ENCODE measurements at places on chromosomes 13 and 19. TPM values are rescaled to one million over a fixed set of nuclear protein-coding genes. Genes with fewer than 3 reads are reported as not detected.

WASF3 gene
- total RNA-seq: 12.8 TPM

TMIGD2 gene
- total RNA-seq: not detected

RNF6 gene
- 25.9 TPM for total RNA-seq

PLIN5 gene
- 37.8 TPM for total RNA-seq

ONECUT3 gene
- total RNA-seq: not detected

- H3K27ac ChIP-seq: no peak overlapping the region
- H3K4me3 ChIP-seq: no peak overlapping the region
- H3K4me1 ChIP-seq: no peaks in the 10 kb centered on the region
These were observed 17.4 kb downstream of the NALCN start for GRCh38 chr13:101398920-101399319.

- DNase-seq: no peak
- H3K27ac ChIP-seq: no peak overlapping the region
- H3K4me1 ChIP-seq: no peaks in the 10 kb centered on the region
These were observed 80.3 kb downstream of the ANKRD10 start for GRCh38 chr13:110834572-110834971.

GRCh38 chr13:40980461-40980860, 38.7 kb downstream of the ELF1 start:
- no peaks in the 10 kb centered on the region for H3K36me3 ChIP-seq
- H3K27ac ChIP-seq: peak overlapping the region; percentile 91
- no peak for DNase-seq
- H3K4me3 ChIP-seq: peak overlapping the region; percentile 28

DNA sequence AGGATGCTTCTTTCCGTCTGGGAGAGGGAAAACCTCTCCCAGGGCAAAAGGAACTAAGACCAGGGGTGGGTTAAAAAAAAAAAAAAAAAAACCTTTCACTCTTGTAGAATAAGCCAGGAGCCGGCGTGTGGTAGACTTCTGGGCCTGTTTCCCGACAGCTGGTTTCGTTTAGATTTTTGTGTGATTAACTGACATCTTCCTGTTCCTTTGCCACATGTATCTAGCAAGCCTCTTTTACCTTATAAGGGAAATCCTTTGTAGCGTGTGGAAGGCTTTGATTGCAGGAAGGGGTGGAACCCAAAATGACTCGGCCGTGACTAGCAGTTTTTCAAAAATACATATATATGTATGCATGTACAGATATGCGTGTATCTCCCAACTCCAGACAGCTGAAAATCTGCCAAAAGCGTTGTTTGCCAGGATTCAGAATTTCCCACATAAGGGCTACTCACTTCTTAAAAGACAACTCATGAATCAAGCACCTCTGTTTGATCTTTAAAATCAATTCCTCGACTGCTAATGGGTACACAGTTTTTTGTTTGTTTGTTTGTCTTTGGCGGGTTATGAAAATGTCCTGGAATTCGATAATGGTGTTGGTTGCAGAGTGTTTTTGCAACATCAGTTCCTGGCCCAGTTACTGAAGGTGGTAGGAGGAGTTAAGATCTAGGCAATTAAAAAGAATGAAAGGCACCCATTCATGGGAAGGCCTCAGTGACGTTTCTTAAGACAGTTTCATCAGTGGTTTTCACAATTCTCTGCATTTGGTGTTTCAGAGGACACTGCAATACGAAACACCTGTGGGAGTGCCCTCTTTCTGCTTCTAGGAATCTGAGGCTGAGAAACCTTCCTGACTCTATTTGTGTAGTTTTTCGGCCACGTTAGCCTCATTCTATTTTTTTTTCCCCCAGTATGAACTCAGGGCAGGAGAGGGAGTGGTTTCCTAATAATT, 2.7 kb downstream of the TPM4 start:
- no peaks in the 10 kb centered on the region for H3K27me3 ChIP-seq
- peaks cover 40% of the 10 kb centered on the region for H3K36me3 ChIP-seq
- H3K4me1 ChIP-seq: peaks cover 47% of the 10 kb centered on the region
- DNase-seq: peak; percentile 95
- peak overlapping the region; percentile 87 for H3K4me3 ChIP-seq

DNA sequence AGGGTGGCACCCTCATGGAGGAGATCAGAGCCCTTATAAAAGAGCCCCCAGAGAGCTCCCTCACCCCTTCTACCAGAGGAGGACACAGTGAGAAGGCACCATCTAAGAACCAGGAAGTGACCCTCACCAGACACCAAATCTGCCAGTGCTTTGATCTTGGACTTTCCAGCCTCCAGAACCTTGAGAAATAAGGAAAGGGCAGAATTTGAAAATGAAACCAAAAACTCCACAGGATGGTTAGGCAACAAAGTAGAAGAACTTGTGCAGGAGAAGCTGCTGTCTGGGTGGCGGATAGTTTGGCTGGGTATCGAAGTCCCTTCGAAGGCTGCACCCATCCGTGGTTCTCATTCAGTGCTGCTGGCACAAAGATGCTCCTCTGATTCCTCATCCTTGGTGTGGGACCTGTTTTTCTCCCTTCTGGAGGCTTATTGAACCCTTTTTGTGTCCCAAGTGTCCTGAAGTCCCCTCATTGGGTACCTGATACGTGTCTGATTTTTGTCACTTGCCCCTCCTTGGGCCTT, 130.8 kb downstream of the KDM4B start:
- no peak for DNase-seq
- no peak overlapping the region for H3K4me3 ChIP-seq
- no peaks in the 10 kb centered on the region for H3K27me3 ChIP-seq
- peaks cover 16% of the 10 kb centered on the region for H3K4me1 ChIP-seq
- peaks cover 57% of the 10 kb centered on the region for H3K36me3 ChIP-seq

DNA sequence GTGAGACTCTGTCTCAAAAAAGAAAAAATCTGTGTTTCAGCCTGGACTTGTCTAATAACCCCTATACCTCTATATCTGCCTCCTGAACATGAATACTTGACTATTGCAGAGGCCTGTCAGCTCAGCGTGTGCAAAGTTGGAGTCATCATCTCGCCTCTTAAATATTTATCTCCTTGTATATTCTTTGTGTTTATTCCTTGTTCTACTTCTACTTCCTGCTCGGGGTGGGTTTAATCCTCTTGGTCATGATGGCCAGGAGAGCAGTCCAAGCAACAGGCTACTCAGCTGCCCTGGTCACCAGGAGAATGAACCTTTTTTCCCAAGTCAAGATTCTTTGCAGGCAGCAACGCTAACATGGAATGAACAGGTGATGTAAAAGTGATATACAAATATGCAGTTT, 119.1 kb downstream of the PCCA start:
- no peak overlapping the region for H3K4me3 ChIP-seq
- peaks cover 17% of the 10 kb centered on the region for H3K36me3 ChIP-seq
- H3K27me3 ChIP-seq: no peaks in the 10 kb centered on the region
- no peak overlapping the region for H3K27ac ChIP-seq

GRCh38 chr13:113968463-113969310, 5.2 kb downstream of the C13orf46 start:
- no peak for DNase-seq
- peak overlapping the region; percentile 86 for H3K27ac ChIP-seq
- H3K4me1 ChIP-seq: peaks cover 42% of the 10 kb centered on the region
- H3K27me3 ChIP-seq: no peaks in the 10 kb centered on the region
- peak overlapping the region; percentile 37 for H3K4me3 ChIP-seq

GRCh38 chr13:44573071-44573470, 3.1 kb downstream of the TSC22D1 start:
- H3K27me3 ChIP-seq: no peaks in the 10 kb centered on the region
- H3K4me1 ChIP-seq: peaks cover 57% of the 10 kb centered on the region
- H3K36me3 ChIP-seq: no peaks in the 10 kb centered on the region

DNA sequence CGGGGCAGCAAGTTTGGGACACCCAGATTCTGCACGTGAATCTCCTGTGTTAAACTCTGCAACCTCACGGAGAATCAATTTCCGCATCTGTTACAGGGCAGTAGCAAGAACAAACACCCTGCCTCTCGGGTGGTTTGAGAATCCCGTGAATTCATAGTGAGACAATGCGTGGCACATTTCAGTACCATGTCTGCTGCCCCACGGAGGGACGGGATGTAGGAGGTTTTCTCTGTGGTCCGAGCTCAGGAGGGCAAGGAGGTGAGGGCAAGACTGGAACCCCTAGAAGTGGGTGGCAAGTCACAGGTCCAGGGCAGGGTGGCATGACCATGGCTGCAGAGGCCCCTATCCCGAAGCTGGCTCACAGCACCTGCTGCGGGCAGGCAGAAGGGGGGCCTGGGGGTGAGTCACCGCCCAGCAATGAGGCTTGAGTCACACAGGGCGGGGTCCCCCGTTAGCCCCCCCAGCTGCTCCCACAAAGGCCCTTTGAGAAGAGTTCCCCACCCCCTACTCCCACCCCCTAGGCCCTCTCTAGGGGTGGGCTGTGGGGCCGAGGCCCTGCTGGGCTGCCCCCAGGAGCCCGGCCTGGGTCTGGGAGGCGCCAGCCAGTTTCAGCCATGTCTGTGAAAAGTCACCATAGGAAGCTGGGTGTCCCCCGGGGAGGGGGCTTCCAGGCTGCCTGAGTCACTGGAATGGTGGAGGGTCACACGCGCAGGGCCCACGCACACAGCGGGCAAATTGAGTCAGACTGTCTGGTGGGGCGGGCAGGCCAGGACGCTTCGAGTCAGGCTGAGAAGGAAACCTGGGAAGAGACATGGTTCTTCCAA, 25.8 kb upstream of the NANOS3 start:
- H3K27ac ChIP-seq: peak overlapping the region; percentile 98
- H3K4me1 ChIP-seq: peaks cover 38% of the 10 kb centered on the region
- H3K4me3 ChIP-seq: peak overlapping the region; percentile 44

- H3K4me1 ChIP-seq: no peaks in the 10 kb centered on the region
- no peaks in the 10 kb centered on the region for H3K36me3 ChIP-seq
- no peaks in the 10 kb centered on the region for H3K27me3 ChIP-seq
- no peak overlapping the region for H3K4me3 ChIP-seq
- DNase-seq: no peak
These were observed 167.2 kb upstream of the SERP2 start for GRCh38 chr13:44206434-44206833.

GRCh38 chr19:34306213-34306661, 51.9 kb downstream of the GARRE1 start:
- no peaks in the 10 kb centered on the region for H3K27me3 ChIP-seq
- no peak overlapping the region for H3K4me3 ChIP-seq
- H3K4me1 ChIP-seq: peaks cover 20% of the 10 kb centered on the region
- peak; percentile 53 for DNase-seq
- peak overlapping the region; percentile 18 for H3K27ac ChIP-seq
- H3K36me3 ChIP-seq: peaks cover 26% of the 10 kb centered on the region

DNA sequence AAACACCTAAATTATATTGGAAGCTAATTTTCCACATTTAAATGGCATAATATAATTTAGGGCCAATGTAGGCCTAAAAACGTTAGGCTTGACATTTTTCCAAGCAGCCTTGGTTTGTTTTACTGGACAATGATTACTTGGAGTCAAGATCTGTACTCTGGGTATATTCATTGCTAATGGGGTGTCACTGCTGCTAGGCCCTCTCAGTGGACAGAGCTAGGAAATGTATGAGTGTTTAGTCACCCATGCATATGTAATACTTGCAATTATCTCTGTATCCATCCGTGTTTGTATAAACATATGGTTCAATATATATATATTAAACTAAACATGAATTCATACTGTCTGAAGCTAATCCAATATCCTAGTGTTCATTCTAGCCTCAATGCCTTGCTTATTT, 598.1 kb downstream of the DCT start:
- no peak overlapping the region for H3K4me3 ChIP-seq
- DNase-seq: no peak
- no peaks in the 10 kb centered on the region for H3K27me3 ChIP-seq
- H3K4me1 ChIP-seq: no peaks in the 10 kb centered on the region
- H3K36me3 ChIP-seq: no peaks in the 10 kb centered on the region

DNA sequence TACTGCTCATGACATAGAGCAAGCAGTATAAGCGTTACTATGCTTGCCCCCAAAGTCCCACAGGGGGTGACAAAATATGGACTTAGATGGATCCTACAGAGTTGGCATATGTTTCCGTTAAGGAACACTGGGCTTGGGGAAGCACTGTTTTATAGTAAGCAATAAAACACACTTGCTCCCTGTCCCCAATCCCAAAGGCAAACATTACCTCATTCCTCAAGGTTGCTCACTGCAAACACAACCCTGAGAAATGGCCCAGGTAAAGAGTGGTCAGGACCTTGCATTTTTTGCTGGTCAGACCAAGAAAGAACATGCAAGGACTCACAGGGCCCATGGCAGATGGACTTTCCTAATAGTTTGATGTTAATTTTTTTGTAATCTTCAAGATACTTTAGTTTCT, 32.3 kb downstream of the UGGT2 start:
- no peak overlapping the region for H3K27ac ChIP-seq
- H3K27me3 ChIP-seq: no peaks in the 10 kb centered on the region
- no peak for DNase-seq
- peaks cover 12% of the 10 kb centered on the region for H3K36me3 ChIP-seq
- H3K4me3 ChIP-seq: no peak overlapping the region
